ENCODE measurements at places on chromosomes 6 and 20. TPM values are rescaled to one million over a fixed set of nuclear protein-coding genes. Genes with fewer than 3 reads are reported as not detected.

PAX1 gene
- total RNA-seq, result not detected

GRCh38 chr6:146550911-146551310, 7.3 kb downstream of the RAB32 start:
- no peak for DNase-seq

DNA sequence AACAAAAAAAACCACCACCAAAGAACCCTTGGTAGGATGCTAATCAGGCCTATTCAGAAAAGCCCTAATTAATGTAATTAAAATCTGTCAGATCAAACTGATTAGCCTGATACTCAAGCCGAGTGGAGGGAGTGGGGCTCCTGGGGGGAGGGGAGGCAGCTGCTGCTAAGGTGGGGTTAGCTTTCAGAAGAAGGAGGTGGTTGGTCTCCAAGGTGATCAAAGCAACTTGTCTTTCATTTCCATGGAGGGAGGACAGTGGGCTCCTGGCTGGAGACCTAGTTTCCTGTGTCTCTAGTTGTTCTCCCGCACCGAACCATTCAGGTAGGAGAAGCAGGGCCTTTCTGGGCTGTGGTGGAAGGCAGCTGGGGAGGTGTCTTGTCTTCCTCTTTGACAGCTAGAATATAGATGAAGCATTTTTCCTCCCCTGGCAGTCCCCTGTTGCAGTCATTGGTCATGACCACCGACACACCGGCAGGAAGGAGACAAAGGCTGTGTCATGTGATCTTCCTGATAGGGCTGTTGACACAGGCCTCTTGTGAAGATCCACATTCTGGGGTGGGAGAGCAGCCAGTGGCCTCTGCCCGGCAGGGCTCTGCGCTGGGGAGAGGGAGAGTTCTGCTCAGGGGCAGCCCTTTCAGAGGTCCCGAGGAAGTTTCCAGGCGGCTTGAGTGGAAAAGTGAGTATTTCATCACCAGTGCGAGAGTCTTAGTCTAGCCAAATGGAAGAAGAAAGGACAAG, 39.9 kb upstream of the PRDM1 start:
- no peak for DNase-seq

GRCh38 chr20:49507741-49508434, 25.4 kb upstream of the KCNB1 start:
- no peak for DNase-seq

E2F1 gene
- 18.6 TPM for total RNA-seq

All from HFFc6 (cell line).